ENCODE measurements at places on chromosomes 5 and 9.
A peak's percentile ranks its signal among the peaks of the same experiment; 100 is the strongest.

- DNase-seq = no peak
These were observed 556.6 kb upstream of the TUSC1 start for GRCh38 chr9:26234865-26235264.

GRCh38 chr5:66570201-66570600 is 26.0 kb upstream of the MAST4 start:
- no peak for DNase-seq

DNA sequence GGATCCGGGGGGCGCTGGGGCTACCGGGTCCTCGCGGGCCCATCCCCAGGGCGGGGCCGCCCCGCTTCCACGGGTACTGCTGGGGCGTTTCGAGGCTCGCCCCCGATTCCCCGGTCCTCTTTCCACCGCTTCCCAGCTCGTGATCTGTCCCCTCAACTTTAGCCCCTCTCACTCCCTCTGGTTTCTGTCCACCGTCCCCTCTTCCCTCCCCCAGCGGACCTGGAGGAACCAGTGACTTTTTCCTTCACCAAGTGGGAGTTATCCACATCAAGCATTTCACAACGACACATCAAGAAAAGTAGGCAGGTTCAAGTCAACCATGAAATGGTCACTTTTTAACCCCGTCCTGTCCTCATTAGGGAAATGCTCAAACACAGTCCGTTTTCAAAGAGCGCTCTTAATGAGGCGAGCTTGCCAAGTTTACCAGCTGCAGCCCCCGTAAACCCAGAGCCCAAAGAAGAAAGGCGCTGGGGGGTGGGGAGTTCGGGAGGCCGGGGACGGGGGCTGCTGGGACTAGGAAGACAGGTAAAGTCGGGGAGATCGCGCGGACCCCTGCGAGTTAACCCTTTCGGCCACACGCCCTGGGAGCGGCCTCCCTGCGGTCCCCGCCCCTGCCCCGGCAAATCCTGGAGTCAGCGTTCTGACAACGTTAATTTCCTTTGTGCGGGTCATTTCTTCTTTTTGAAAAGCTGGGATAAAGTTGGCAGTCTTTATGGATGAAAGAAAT is 2.1 kb upstream of the NFIB start:
- DNase-seq = peak; percentile 20

GRCh38 chr5:59246145-59246869 is 647.2 kb downstream of the PDE4D start:
- no peak for DNase-seq

- DNase-seq = no peak
These were observed 67.2 kb upstream of the ANGPTL2 start for GRCh38 chr9:127189628-127190027.

GRCh38 chr5:6493681-6494454 is 45.2 kb downstream of the UBE2QL1 start:
- no peak for DNase-seq

GRCh38 chr9:117705386-117705785 is 1.2 kb downstream of the TLR4 start:
- no peak for DNase-seq

Measured in NCI-H526 (cell line).